Fibroblast of pulmonary artery (primary cell): ENCODE measurements at places on chromosomes 16 and 17.

DNA sequence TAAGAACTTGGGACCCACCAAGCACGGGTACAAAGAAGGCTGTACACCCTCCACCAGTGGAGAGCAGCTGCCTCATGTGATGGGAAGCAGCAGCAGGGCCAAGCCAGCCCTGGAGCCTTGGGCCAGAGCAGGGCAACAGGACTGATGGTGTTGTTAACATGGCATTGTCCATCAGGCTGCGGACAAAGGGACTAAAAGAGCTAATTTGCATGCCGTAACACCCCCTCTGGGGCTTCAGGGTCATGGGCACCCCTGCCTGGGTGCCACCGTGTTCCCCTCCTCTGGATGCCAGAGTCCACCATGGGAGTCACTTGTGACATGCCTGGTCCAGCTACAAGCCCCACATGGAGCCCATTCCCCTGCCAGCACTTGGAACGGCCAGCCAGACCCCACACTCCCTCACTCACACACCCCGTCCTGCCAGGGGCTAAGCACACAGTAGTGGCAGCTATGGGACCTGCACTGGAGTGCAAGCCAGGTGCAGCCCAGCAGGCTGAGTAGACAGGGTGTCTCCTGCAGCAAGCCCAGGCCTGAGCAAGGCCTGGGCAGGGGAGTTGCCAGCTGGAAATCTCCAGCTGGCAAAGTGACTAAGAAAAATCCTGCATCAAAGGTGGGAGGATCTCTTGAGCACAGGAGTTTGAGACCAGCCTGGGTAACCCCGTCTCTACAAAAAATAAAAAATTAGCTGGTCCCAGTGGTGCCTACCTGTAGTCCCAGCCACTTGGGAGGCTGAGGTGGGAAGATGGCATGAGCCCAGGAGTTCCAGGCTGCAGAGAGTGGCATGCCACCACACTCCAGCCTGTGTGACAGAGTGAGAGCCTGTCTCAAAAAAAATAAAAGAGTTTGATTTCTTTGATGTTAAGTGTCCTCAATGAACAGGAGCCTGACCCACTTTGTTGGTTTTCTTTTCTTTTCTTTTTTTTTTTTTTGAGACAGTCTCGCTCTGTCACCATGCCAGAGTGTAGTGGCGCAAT is 33.7 kb downstream of the NOL11 start:
- no peak for DNase-seq

GRCh38 chr17:35788477-35789368 is 6.7 kb downstream of the MMP28 start:
- peak; percentile 67 for DNase-seq

- DNase-seq: peak; percentile 44
Measured at GRCh38 chr17:64459284-64459747, 10.4 kb downstream of the MILR1 start.

GRCh38 chr17:10217916-10218315 is 19.5 kb upstream of the GAS7 start:
- peak; percentile 43 for DNase-seq

DNA sequence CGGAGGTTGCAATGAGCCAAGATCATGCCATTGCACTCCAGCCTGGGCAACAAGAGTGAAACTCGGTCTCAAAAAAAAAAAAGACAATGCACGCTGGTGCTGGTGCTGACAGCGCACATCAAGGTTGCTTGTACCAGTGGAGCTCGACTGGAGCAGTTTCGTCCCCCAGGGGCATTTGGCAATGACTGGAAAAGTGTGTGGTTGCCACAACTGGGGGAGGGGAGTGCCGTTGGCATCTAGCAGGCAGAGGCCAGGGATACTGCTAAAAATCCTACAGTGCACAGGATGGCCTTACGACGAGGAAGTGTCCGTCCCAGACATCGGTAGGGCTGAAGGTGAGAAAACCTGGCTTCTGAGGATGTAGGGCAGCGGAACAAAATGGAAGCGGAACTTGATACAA is 2.4 kb downstream of the MEAK7 start:
- no peak for DNase-seq

DNA sequence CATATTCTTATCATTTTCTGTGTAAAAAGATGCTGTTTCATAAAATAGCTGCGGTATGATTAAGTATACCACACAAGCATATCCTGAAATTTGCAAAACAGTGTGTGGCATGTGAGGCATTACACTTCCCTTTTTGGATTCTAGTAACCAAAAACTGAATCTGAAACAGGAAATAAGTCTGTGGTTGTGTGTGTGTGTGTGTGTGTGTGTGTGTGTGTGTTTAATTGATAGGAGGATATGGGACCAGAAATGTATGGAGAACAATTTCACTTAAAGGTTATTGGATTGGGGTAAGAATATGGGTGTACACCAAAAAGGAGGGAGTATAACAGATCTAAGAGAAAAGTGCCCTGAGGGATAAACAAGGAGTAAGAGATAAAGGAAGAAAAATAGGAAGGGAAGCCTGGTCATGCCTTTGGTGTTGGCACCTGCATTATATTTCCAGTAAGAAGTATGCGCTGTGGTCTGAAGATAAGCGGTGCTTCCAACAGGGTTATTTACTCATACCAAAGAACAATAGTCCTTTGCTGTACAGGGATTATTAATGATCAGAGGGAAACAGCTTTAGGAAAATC is 4.0 kb downstream of the LYRM1 start:
- DNase-seq: peak; percentile 86

DNA sequence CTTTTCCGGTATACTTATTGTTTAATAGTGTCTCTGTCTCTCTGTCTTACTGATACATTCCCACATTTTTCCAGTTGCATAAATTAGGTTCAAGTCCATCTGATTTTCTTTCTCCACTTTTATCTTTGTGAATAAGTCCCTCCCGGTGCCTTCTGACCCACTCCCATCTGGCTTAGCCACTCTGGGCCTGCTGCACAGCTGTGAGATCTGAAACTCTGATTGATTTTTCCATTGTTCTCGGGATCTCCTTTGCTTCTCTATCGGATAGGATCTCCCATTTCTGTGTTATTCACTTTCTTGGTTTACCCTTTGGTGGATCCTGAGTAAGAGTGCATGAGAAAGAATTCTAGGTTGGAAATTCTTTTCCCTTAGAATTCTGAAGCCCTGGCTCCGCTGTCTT is 8.6 kb downstream of the UTP4 start:
- DNase-seq: no peak

- no peak for DNase-seq
Measured at GRCh38 chr16:9308850-9309249, 217.4 kb downstream of the HAPSTR1 start.

DNA sequence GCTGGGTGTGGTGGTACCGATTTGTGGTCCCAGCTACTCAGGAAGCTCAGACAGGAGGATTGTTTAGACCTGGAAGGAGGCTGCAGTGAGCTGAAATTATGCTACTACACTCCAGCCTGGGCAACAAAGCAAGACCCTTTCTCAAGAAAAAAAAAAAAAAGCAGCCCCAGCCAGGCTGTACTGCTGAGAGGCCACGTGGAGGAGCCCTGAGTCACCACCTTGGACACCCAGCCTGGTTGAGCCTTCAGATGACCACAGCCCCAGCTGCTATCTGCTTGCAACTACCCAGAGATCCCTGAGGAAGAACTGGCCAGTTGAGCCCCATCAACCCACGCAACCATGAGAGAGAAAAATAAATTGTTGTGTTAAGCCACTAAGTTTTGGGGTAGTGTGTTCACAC is 23.6 kb upstream of the GPRC5C start:
- peak; percentile 61 for DNase-seq

GRCh38 chr17:56457501-56457900 is 136.0 kb upstream of the NOG start:
- no peak for DNase-seq

GRCh38 chr16:4273858-4274311 is 1.1 kb upstream of the TFAP4 start:
- DNase-seq: peak; percentile 75
